ENCODE measurements at places on chromosomes 6 and 20. TPM values are rescaled to one million over a fixed set of nuclear protein-coding genes. Genes with fewer than 3 reads are reported as not detected.
A peak's percentile ranks its signal among the peaks of the same experiment; 100 is the strongest.

The CLDN20 gene
- total RNA-seq, result not detected

The TP53TG5 gene
- not detected for total RNA-seq

- no peak for DNase-seq
Measured at GRCh38 chr20:59101961-59102360, 59.4 kb upstream of the PRELID3B start.

DNA sequence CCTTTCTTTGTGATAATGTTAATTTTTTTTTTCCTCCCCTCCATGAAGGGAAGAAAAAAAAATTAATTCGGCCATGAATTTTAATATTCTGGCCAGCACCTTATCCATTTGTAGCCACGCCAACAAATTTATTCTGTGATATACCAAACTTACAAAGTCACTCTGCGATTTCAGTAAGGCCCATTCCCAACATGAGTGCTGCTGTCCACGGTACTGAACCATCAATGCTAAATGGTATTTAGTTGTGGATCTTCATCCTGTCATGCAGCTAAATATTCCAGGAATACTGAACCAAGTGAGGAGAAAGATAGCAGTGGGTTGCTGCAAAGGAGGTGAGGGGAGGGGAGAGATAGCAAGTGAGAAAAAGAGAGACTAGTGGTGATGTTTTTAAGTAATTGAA lies 19.5 kb upstream of the RSPH4A start:
- DNase-seq, result no peak

DNA sequence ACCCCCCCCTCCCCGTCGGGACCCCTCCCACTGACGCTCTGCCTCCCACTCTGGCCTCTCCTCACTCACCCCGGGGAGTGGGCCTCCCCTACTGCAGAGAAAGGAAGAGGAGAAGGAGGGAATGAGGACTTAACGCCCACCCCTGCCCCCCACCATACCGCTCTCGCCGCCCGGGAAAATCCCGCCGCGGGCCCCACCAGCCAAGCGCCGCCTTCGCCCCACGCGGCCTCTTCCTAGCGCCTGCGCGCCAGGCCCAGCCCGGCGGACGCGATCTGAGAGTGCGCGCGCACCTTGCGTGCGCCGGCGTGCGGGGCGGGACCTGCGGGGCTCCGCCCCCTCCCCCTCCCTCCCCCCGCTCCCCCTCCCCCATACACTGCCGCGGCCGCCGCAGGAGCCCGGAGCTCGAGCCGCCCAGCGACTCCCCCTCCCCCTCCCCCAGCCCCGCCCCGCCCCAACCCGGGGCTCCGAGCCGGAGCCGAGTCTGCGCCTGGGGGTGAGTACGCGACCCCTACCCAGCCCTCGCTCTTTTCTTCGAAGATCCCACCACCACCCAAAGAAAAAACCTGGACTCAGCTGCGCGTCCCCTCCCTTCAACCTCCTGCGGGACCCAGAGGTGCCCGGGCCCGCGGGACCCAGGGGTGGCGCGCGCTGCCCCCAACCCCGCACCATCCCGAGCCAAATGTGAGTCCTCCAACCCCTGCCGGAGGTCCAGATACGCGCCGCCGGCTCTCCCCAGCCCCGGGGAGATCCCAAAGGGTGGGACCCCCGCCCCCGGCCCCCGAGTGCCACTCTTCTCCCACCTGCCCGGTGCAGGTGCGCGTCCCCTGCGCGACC lies at the start of the genes MRPL14 and TMEM63B:
MRPL14 (minus strand) TSS at position 267 of the 834 bp plus-strand sequence. CDS start 10,841 bp downstream, outside the sequence.
TMEM63B (plus strand) TSS at position 369 of the 834 bp plus-strand sequence. CDS start 7,031 bp downstream, outside the sequence.
- peak; percentile 93 for DNase-seq

- DNase-seq, result no peak
Measured at GRCh38 chr20:34110745-34111641, 1.1 kb downstream of the EIF2S2 start.

DNA sequence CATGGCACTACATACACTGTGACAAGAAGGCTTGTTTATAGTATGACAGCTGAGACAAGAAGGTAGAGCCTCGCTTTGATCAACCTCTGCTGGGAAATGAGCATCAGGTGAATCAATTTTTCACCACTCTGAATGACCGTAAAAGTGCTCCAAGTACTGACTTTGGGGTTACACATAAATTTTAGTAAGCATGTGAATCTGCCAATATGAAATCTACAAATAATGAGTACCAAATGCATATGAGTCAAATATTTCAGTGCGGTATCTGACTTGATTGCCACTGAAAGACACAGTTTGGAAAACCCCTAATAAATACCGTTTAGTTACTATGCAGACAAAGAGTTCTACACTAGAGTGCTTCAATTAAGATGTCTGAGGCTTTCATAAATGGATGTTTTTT lies 77.8 kb downstream of the ATG5 start:
- no peak for DNase-seq

The BAG2 gene
- 48.7 TPM for total RNA-seq

Data from stomach (tissue), 19 donors.